Adipocyte (in vitro differentiated cells): ENCODE measurements at places on chromosomes 1 and 21.
A peak's percentile ranks its signal among the peaks of the same experiment; 100 is the strongest.

- no peak for DNase-seq
Measured at GRCh38 chr1:176220100-176220689, 13.1 kb upstream of the COP1 start.

DNA sequence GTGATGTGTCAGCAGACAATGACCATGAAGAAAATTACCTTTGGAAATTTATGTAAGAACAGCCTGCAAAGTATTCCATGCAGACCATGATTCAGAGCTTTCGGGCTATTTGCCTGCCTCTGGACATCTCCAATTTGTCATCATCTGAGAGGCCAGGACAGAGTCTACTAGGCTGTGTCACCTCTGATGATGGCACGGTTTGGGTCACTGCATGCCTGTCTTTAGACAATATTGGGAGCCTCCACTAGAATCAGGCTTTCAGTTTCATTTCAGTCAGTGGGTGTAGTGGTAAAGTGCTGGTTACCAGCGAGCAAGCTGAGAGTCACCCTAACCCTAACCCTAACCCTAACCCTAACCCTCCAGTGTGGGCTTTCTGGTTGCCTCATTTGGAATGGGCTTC lies 80.8 kb downstream of the KCNJ6 start:
- no peak for DNase-seq

DNA sequence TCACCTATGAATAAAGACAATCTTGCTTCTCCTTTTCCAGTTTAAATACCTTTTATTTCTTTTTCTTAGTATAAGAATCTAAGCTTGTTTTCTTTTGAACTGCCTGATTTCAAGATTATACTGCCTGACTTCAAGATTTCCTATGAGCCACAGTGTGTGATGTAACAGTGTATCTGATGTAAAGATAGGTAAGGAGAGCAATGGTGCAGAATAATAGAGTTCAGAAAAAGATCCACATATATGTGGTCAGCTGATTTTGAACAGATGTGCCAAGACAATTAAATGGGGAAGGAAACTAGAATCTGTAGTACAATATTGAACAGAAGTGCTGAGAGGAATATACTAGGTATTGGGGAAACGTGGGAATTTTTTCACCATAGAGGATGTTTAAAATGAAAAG lies 21.0 kb downstream of the EXO1 start:
- DNase-seq: peak; percentile 7

DNA sequence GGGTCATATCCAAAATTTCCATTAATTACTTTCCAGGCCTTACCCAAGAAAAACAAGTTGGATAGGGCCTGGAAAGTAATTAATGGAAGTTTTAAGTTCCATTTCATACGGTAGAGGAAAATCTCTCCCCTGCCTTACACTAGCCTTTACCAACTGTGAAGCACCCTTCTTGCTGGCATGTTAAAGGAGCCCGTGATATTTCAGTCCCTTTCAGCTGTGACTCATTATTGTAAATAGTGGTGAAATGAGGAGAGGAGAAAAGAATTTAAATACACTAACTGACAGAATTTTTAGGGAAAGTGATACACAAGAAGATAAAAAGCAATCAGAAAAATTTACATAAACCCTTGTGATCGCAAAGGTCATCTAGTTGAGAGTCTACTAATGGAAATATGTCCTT lies 20.3 kb upstream of the KAZN start:
- peak; percentile 21 for DNase-seq

GRCh38 chr1:102628109-102628613 lies 480.2 kb downstream of the COL11A1 start:
- DNase-seq: peak; percentile 26

- no peak for DNase-seq
Measured at GRCh38 chr1:228921481-228921880, 186.2 kb downstream of the RHOU start.

DNA sequence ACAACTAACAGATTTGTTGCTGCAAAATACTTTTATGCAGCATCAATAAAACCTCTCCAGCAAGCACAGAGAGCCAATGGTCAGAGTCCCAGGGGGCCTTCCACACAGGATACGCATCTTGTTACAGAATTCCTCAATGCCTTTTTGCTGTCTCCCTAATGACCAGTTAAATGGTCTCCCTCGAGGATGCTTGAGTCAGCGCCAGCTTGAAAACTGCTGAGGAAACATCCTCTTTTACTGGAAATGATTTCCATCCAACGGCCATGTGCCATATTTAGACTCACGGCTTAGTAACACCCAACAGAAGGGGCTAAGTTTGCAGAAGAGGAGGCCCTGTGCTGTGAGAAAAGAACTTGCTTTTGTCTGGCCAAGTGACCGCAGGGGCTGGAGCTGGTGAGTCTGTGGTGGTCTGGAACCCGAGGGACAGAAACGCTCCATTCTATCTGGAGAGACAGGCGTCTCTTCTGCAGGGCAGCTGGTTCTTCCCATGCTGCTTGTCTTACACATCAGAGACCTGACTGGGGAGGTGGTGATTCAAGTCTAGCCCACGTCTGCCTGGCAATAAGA lies 496.4 kb downstream of the SETD4 start:
- peak; percentile 86 for DNase-seq

DNA sequence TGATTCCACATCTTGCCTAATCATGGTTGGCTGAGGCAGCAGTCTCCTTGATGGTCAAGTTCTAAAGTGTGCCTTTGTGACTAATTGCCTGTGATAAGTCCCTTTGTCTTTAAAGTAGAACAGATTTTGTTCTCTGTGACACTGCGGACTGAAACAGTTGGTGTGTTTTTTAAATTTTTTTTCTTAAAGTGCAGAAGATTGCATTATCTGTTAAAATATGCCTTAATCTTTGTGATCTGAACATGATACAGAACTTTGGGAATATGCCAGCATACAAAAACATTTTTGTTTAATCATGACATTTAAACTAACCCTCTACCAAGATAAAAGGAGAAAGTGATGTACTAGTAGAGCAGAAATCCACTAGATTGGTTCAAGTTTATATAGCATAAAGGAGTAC lies 1260.6 kb upstream of the ADGRL2 start:
- peak; percentile 14 for DNase-seq

- no peak for DNase-seq
Measured at GRCh38 chr1:232431748-232432147, 198.2 kb downstream of the SIPA1L2 start.

GRCh38 chr1:174940646-174941175 lies 59.0 kb upstream of the CACYBP start:
- no peak for DNase-seq

DNA sequence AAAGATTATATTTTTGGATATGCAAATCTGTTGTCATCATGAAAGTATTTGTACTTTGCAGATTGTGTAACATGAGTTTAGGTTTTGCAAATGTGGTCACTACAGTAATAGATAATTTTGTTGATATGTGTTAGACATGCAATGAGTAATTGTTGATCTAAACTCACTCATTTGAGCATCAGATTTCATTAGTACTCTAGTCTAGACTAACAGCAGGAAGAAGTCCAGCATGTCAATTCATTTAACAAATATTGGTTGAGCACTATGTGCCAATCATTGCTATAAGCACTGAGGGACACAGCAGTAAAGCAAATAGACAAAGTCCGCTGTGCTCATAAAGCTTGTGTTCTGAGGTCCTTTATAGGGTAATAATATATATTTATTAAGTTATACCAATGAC lies 350.0 kb downstream of the USP25 start:
- peak; percentile 76 for DNase-seq

- peak; percentile 62 for DNase-seq
Measured at GRCh38 chr1:175132436-175132835, 60.1 kb downstream of the KIAA0040 start.

DNA sequence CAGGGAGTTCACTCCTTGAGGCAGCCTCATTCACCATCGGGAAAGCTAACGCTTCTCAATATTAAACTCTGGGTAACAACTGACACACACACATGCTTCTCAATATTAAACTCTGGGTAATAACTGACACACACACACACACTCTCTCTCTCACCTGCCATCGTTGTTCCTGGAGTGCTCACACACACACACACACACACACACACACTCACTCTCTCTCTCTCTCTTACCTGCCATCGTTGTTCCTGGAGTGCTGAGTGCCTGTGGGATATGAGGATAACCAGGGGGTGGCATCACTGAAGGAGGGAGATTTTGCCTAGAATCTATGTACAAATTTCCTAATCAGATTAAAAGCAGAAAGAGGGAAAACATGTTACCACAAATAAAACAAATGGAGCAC lies 17.1 kb upstream of the GUCA2A start:
- DNase-seq: no peak

- no peak for DNase-seq
Measured at GRCh38 chr21:44615911-44616590, 4.2 kb downstream of the KRTAP10-8 start.

- DNase-seq: no peak
Measured at GRCh38 chr1:33324677-33325575, 4.0 kb upstream of the A3GALT2 start.

DNA sequence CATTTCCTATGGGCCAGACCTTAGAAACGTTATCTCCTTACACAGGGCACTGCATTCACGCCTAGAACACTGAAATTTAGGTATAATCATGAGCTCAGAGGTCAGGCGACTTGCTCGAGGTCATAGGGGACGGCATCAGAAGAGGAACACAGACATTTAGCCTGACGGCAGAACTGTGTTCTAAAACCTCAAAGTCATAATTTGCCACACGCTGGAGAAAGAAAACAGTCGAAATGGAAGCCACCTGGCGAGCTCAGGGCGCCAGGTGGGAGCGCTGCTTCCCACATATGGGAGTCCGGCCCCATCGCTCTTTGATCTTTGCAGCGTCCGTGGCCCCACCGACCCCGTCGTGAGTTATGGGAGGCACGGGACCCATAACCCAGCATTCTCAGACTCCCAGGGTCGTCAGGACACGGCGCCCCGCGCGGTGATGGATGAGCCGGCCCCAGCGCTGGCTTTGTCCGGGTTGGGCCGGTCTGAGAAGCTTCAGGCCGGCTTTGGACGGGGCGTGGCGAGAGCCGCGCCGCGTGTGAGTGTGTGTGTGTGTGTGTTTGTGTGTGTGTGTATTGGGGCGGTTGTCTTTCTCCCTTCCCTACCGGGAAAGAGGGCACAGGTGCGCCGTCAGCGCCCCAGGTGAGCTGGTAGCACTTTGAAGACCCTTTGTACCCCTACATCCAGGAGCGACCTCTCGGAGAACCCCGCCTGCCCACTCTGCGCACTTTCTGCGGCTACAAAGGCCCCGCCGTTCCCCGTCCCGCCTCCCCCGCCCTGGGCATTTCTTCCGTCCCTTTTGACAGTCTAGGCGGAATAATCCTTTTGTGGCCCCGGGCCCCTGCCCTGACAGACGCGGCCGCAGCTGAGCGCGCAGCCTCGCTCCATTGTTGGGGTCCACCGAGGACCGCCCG lies 861 bp upstream of the DRAXIN start:
- no peak for DNase-seq

DNA sequence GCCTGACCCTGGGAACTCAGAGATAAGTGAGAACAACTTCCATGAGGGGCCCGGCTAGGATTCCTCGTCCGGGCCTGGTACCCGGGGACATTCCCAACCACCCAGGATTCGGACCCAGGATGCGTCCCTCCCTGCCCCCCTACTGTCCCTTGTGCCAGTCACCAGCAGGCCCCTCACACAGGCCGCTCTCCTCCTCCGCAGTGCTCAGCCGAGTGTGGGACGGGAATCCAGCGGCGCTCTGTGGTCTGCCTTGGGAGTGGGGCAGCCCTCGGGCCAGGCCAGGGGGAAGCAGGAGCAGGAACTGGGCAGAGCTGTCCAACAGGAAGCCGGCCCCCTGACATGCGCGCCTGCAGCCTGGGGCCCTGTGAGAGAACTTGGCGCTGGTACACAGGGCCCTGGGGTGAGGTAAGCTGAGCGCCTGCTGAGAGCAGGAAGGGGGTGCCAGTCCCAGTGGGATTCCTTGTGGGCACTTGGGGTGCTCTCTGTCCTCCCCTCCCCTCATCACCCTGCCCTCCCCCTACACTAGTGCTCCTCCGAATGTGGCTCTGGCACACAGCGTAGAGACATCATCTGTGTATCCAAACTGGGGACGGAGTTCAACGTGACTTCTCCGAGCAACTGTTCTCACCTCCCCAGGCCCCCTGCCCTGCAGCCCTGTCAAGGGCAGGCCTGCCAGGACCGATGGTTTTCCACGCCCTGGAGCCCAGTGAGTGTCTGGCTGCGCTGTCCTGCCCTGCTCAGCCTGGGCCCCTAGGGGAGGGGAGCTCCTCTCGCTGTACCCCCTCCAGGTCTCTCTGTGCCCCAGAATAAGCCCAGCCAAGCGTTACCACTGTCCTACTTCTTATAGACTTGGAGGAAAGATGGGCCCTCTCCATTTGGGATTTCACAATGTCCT lies 9.8 kb downstream of the ADAMTSL4 start:
- no peak for DNase-seq

- DNase-seq: peak; percentile 55
Measured at GRCh38 chr1:147760481-147761260, at the start of gene GJA5. TSS of gene GJA5 (minus strand) at chr1:147760602. CDS start at chr1:147759238, 1,364 bp downstream.

DNA sequence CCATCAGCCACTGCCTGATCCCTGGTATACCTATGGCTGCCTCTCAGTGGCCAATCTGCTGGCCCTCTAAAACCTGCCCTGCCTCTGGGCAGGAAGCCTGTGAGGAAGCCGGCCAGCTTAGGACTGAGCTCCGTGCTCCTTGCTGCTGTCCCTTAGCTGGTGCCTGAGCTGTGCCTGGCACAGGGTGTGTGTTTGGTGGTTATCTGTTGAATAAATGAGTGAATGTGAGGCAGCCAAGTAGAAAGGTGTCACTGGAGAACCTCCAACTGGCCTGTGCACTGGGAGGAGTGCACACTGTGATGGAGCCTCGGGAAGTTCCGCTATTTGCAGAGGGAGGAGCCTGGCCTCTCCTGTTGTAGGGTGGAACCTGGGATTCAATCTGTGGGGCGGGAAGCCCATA lies 63.4 kb upstream of the STUM start:
- no peak for DNase-seq

DNA sequence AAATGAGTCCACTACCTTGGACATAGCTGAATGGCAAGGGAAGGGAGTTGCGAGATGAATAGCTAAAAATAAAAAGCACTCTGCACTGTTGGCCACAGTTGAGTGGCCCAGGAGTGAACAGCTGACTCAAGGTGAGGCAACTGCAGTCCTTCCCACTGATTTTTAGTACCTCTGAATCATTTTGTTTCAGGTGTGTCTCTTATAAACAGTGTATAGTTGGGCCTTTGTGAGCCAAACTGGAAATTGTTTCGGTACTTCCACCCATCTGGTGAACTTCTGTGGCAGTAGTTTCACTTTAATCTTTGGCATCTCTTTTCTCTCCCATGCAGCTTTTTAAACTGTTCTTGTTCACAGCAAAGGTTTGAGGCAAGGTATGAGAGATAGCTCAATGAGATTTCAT lies 122.7 kb downstream of the VAV3 start:
- no peak for DNase-seq

DNA sequence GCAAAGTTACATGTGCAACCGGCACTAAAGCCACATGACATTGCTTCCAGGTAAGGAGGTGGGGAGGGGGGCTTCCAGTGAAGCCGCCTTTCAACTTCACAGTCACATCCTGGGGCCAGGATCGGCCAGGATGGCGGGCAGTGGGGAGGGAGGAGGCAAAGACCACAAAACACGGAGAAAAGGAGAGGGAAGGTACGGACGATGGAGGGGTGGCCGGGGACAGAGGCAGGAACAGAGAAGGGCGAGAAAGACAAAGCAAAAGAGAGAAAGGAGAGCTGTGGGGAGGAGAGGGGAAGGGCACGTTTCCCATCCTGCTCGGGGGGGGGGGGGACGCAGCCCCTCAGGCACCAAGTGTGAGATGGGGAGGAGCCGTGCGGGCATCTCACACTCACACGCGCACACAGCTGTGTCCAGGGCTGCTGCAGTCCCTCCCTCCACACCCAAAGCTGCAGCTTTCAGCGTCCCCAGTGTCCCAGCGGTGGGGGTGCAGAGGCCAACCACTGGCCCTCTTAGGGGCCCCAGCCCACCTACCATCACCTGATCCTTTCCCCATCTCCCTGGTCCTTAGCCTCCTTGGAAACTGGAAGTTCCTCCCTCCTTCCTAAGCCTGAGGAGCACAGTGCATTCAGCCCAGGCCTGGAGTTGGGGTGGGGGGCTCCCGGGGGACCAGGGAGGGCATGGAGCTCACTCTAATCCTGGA lies 2.4 kb downstream of the SH2D5 start:
- DNase-seq: no peak
